Activated naive CD8-positive, alpha-beta T cell treated with anti-CD3 and anti-CD28 coated beads, Interleukin-2, amount 50 U/mL, for 16 hours (primary cell): ENCODE measurements at places on chromosomes 2 and 18.

GRCh38 chr2:53252115-53252514 is 515.5 kb upstream of the CHAC2 start:
- DNase-seq, result no peak

DNA sequence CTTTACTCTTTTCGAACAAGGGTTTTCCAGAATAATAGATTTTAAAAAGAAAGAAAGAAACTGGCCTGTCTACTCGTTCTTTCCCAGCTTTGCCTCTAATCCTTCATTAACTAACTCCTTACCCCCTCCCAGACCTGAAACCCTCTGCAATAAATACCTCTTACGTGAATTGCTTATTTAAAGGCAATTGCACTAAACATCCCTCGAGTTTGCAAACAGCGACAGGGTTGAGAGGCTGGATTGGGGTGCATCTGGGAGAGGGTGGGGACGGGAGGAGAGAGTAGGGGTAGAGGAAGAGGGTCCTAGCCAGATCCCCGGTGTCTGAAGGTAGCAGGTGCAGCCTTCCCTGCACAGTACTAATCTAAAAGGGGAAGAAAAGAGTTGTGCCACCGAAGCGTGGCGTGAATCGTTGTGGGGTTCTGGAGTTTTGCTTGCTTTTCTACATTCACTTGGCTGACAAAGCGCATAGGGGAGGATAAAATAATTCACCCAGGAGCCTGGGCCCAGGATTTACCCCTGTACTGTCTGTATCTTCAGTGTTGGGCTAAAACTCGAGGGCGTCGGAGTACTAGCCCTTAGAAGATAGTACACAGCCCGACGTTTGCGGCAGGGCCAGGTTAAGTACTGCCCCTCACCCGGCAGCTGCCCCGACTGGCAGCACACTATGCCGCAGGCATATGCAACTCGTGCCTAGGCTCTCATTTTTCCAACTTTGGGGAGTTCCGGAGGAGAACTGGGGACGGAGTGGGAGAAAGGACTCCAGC is 1.9 kb upstream of the NEUROD1 start:
- no peak for DNase-seq

DNA sequence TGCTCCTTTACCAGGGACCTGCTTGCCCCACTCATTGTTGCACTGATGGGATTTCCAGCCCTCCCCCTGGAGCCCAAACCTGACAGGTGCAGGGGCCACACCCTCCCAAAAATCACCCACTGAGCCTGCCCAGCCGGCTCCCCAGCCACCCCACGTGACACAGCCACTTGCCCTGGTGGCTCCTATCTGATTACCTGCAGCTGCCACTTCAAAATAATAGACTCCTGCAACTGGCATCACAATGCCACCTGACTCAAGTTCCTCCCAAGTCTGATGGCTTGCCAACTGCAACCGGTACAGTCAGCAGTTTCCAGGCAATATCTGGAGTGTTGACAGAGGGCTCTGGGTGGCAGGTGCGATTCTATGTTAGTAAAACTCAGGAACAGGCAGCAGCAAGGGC is 66.2 kb downstream of the CRACDL start:
- DNase-seq, result no peak

GRCh38 chr2:134745023-134745422 is 26.2 kb upstream of the TMEM163 start:
- no peak for DNase-seq

DNA sequence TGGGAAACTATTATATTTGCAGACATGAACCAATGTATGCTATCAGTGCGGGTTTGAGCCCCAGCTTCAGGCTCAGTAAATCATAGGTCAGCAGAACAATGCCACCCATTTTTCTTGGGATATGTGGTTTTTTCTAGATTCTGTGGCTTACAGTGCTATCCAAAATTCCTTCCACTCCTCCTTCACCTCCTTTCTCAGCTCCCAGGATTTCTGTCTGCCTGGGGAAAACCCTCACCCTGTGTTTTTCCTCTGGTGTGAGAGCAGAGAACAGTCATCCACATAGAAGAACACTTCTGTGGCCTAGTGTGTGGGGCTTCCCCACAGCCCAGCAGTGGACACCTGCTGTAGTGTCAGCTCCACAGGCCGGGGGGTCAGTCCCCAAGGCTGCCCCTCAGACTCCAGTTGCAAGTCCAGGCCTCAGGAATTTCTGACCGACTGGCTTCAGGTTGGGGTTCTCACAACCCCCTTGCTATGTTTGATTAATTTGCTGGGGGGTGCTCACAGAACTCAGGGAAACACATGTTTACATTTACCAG is 238.2 kb downstream of the LDLRAD4 start:
- DNase-seq, result no peak
